ENCODE measurements at places on chromosomes 4 and X.

- DNase-seq, result no peak
Measured at GRCh38 chrX:150902434-150903109, 4.1 kb upstream of the CD99L2 start.

DNA sequence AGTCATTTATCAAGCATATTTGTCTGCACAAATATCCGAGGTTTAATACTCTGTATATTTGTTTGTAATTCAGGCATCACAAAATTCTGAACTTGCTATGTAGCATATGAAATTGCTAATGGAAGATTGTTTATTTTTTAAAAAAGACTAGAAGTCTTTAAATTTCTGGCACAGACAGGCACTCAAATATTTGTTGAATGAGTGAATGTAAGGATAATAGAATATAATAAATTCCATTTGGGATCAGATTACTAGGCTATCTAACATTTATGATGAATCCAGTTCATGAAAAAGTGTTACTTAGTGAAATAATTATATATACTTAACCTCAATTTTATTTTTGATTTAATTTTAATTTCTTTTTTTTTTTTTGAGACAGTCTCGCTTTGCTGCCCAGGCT is 30.4 kb upstream of the TEC start:
- no peak for DNase-seq

- no peak for DNase-seq
Measured at GRCh38 chrX:40058719-40059118, 39.0 kb downstream of the BCOR start.

GRCh38 chr4:79831701-79832514 is 241.1 kb downstream of the ANTXR2 start:
- DNase-seq, result no peak

DNA sequence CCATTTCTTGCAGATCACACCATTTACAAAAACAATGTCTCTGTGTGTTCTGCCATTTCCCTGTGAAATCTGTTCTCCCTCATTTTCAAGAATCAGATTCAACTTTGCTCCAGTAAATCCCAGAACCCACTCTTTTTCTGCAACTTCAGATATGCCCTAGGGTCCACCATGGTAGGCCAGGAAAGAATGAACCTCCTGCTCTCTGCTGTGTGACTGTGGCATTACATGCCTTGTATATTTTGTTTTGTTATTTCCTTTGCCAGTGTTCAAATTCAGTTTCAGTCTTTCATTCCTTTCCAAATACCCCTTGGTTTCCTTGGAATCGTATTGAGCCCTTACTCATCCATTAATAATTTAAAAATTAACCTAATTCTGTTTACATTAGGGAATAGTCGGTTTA is 290.2 kb upstream of the VCX start:
- no peak for DNase-seq

DNA sequence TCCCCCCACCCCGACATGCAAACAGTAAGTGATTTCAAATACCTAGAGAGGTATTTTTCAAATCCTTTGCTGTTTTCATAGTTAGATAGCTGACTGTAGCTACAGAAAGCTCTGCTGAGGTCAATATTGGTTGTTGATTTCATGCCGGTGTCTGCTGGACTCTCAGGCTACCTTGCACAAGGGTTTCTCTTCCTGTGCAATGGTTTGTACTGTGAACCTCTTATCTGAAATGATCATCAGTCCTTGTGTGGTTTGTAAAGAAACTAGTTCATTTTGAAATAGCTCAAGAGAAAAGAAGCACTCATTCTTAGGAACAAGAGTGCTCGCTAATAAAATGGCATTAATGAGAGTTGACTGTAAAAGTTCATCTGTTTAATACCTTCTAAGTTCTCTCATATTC is 2.1 kb downstream of the MTM1 start:
- DNase-seq, result no peak

DNA sequence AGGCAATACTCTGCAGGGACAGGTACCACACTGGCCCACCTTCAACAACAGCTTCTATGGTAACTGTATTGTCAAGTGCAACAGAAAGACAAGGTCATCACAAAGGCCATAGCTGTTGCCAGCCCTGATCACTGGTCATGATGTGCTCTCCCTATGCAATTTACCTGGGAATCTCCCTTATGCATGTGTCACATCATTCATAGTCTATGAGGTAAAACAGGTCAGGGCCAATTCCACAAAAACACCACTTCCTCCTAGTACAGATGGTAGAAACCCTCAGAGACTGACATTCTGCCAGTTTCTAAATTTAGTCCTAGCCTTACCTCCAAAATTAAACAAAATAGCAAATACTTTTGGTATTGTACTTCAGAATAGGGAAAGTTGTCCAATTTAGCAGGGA is 132.8 kb downstream of the MGST2 start:
- no peak for DNase-seq

Measured in stimulated activated CD4-positive, alpha-beta T cell treated with anti-CD3 and anti-CD28 coated beads, Interleukin-1b, Interleukin-23, amount 100 ng/mL, for 1 hour (primary cell).